ENCODE measurements at places on chromosomes 4 and X.

- no peak for DNase-seq
Measured at GRCh38 chr4:55075823-55076716, 49.3 kb downstream of the KDR start.

- no peak for DNase-seq
Measured at GRCh38 chrX:96430756-96431455, 253.7 kb upstream of the DIAPH2 start.

DNA sequence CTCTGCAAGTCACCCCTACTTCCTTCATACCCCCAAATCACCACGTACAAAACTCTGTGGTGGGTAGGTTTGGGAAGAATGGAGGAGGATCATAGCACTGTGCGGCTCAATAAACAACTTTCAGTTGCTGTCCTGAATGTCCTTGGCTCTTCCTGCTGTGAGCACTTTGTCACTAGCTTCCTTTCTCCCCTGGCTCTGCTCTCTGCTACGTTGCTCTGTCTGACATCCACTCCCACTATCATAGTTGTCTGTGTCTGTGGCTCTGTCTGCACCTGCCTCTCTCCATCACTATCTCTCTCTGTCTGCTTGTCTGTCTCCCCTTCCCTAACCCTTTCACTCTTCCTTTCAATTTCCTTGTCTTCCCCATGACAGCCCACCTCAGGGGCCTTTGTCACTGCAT, 21.2 kb upstream of the SMPX start:
- DNase-seq, result no peak

GRCh38 chr4:107685740-107686139, 34.3 kb downstream of the PAPSS1 start:
- DNase-seq, result no peak
